ENCODE measurements at places on chromosomes 3 and 15.

- no peak for DNase-seq
These were observed 166.4 kb downstream of the SUCNR1 start for GRCh38 chr3:152039887-152040286.

GRCh38 chr3:100556673-100557310 is 52.6 kb upstream of the ADGRG7 start:
- DNase-seq: no peak

GRCh38 chr15:50813865-50814264 is 48.4 kb upstream of the SPPL2A start:
- no peak for DNase-seq

DNA sequence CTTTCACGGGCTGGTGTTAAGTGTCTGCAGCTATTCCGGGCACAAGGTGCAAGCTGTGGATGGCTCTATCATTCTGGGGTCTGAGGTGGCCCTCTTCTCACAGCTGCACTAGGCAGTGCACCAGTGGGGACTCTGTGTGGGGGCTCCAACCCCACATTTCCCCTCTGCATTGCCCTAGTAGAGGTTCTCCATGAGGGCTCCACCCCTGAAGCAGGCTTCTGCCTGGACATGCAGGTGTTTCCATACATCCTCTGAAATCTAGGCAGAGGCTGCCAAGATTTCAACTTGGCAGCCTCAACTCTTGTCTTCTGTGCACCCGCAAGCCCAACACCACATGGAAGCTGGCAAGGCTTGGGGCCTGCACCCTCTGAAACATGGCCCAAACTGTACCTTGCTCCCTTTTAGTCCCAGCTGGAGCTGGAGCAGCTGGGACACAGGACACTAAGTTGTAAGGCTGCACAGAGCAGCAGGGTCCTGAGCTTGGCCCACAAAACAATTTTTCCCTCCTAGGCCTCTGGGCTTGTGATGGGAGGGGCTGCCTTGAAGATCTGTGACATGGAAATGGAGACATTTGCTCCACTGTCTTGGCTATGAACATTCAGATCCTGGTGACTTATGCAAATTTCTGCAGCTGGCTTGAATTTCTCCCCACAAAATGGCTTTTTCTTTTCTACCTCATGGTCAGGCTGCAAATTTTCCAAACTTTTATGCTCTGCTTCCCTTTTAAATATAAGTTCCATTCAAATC is 6.0 kb upstream of the RPL39L start:
- no peak for DNase-seq

- DNase-seq: no peak
These were observed 6.9 kb downstream of the MAP1A start for GRCh38 chr15:43524254-43524845.

GRCh38 chr3:172892158-172892557 is 141.6 kb downstream of the ECT2 start:
- DNase-seq: no peak

- no peak for DNase-seq
These were observed 407.9 kb upstream of the GRM7 start for GRCh38 chr3:6452974-6453373.

GRCh38 chr3:105365391-105366325 is 1.1 kb upstream of the ALCAM start:
- no peak for DNase-seq

GRCh38 chr15:68875377-68876116 is 54.8 kb upstream of the SPESP1 start:
- peak; percentile 88 for DNase-seq

Data from stimulated activated CD8-positive, alpha-beta memory T cell treated with anti-CD3 and anti-CD28 coated beads, Interleukin-4, amount 100 ng/mL, for 1 hour (primary cell).